ENCODE measurements at places on chromosomes 1 and 21.
A peak's percentile ranks its signal among the peaks of the same experiment; 100 is the strongest.

DNA sequence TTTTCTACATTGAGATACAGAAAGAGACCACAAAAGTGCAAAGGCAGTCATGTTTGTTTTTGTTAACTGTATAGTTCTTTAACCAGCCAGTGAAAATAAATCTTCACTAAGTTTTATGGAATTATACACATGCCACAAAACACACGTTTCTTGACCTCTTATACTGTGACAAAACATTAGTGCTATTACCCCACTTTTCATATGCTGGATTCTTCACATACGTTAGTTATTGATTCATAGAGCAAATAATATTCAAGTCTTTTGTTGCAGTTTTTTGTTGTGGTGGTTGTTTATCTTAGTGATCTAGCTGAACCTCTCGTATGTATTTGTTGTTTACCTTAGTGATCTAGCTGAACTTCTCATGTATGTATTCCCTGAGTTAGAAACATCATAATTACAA is 28.0 kb downstream of the LYPLAL1 start:
- DNase-seq, result no peak

- peak; percentile 64 for DNase-seq
Observed at GRCh38 chr1:5768014-5768413, 224.2 kb downstream of the NPHP4 start.

GRCh38 chr1:49408346-49408745 is 615.4 kb downstream of the AGBL4 start:
- DNase-seq, result no peak

DNA sequence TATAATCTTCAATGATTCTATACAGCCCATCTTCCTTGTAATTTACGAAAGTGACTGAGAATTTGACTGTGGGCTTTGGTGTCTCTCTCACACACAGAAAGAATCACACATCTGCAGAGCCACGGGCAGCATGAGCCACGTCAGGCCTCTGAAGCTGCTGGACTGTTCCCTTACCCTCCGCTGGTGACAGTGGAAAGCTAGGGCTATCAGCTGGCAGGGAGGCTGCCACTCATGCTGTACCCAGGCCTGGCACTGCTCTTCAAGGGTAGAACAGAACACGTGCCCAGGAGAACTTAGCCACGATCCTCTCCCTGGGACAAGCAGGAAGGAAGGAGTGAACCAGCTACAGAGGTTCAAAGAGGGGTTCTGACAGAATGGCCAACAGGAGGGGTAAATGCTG is 90.7 kb downstream of the JAK1 start:
- no peak for DNase-seq

GRCh38 chr1:27547220-27548116 is 56.5 kb downstream of the AHDC1 start:
- no peak for DNase-seq

DNA sequence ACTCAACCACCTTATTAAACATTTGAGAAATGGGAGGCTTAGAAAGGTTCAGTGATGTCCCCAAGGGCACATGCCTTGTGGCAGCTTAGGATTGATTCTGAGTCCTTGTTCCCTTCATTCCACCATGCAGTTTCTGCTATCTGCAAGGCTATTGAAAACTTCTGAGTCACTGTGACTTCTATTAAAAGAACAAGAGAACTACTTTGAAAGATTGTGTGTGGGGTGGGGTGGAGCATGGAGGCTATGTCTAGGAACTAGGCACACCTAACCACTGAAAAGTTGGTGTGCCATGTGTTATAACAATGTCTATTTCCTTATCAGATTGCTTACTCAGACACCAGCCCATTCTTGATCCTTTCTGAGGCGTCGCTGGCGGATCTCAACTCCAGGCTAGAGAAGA is 10.8 kb downstream of the MTARC1 start:
- no peak for DNase-seq

DNA sequence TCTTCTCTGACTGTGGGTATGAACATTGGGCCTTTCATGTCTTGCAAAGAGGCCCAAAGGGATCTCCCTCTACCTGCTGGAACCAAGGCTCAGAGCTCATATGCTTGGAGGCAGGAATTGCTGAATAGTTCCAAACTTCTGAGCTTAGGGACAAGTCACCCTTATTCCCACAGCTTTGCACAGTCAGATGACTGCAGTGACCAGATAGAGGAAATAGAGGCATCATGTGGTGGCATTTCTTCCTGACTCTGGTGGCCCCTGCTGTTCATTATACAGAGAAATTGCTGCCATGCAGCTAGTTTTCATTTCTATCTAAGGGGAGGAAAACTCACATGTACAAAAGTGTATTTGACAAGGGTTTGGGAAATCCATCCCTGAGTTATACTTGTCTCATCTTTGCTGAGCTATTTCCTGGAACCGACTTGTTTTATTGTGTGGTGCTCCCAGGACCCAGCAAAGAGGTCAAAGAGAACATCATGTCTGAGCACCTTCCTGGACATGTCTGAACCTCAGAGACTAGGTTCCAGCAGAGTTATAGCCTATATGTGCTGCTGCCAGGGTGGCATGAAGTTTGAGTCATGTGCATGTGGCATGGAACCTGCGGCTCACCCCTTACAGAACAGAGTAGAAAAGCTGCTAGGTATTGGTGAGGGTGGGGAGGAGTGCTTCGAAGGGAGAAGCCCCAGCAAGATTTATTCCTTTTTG is 131.2 kb downstream of the PIK3R3 start:
- DNase-seq, result no peak
